ENCODE measurements at places on chromosomes 16 and 17. TPM values are rescaled to one million over a fixed set of nuclear protein-coding genes. Genes with fewer than 3 reads are reported as not detected.

Gene CACNA1H
- total RNA-seq: 3.4 TPM

Gene KRT12
- not detected for total RNA-seq

Gene KRT27
- not detected for total RNA-seq

Gene PRSS33
- not detected for total RNA-seq

Gene KIF2B
- total RNA-seq: not detected

Gene NKD1
- total RNA-seq: 0.45 TPM

DNA sequence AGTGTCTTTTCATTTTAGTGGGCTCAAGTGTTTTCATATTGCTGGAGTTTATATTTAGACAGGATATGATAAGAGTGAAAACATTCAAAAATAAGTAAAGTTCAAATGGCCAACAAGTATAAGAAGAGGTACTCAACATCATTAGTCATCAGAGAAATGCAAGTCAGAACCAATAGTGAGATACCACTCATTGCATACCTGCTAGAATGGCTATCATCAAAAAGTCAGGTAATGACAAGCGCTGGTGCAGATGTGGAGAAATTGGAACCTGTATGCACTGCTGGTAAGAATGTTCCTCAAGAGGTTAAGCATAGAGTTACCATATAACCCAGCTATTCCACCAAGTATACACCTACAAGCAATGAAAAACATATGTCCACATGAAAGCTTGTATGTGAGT lies 87.8 kb downstream of the WNT3 start:
- DNase-seq: no peak

GRCh38 chr17:28100251-28100650 lies 57.8 kb downstream of the NLK start:
- DNase-seq: no peak

- no peak for DNase-seq
Measured at GRCh38 chr17:4479340-4479981, 19.2 kb upstream of the SPNS2 start.

DNA sequence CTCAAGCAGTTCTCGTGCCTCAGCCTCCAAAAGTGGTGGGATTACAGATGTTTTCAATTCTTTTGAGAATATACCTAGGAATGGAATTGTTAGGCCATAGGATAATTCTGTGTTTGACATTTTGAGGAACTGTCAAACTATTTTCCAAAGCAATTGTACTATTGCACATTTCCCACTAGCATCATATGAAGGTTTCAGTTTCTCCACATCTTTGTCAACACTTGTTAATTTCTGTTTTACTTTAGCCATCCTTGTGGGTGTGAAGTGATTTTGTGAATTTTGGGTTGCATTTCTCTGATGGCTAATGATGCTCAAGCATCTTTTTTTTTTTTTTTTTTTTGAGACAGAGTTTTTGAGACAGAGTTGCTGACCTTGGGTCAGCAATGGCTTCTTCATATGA lies 6.2 kb downstream of the NT5M start:
- no peak for DNase-seq

- peak; percentile 80 for DNase-seq
Measured at GRCh38 chr17:32495359-32496231, 8.8 kb downstream of the CDK5R1 start.

- DNase-seq: peak; percentile 46
Measured at GRCh38 chr16:49456763-49457162, 83.2 kb downstream of the C16orf78 start.

- DNase-seq: no peak
Measured at GRCh38 chr17:8922928-8923327, 42.6 kb downstream of the PIK3R5 start.
